ENCODE measurements at places on chromosomes 16 and 17.

GRCh38 chr16:67967958-67968399 is 458 bp downstream of the SLC12A4 start:
- no peak for DNase-seq

- DNase-seq, result no peak
Observed at GRCh38 chr16:1936945-1937479, 6.0 kb downstream of the MSRB1 start.

DNA sequence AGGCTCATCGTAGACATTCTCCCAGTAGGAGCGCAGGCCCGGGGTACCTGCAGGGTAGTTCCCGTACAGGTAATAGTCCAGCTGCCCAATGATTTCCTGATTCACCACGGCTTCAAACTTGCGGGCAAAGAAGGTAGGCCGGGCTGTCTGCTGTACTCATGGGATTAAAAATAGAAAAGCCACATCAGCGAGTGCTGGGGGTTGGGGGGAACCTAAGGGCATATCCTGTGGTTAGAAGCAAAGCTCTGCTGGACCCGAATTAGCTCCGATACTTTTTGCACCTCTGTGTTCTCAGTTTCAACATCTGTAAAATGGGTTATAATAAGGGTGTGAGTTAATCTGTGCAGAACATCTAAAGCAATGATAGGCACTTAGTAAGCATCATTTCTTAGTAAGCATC is 336.2 kb downstream of the XYLT1 start:
- no peak for DNase-seq

GRCh38 chr17:81636505-81637288 is at the start of the genes NPLOC4 and TSPAN10:
TSS of gene NPLOC4 (minus strand) at chr17:81637112. CDS start at chr17:81636930, 182 bp downstream.
TSS of gene TSPAN10 (plus strand) at chr17:81637196. CDS start at chr17:81642413, 5,217 bp downstream.
- peak; percentile 83 for DNase-seq

DNA sequence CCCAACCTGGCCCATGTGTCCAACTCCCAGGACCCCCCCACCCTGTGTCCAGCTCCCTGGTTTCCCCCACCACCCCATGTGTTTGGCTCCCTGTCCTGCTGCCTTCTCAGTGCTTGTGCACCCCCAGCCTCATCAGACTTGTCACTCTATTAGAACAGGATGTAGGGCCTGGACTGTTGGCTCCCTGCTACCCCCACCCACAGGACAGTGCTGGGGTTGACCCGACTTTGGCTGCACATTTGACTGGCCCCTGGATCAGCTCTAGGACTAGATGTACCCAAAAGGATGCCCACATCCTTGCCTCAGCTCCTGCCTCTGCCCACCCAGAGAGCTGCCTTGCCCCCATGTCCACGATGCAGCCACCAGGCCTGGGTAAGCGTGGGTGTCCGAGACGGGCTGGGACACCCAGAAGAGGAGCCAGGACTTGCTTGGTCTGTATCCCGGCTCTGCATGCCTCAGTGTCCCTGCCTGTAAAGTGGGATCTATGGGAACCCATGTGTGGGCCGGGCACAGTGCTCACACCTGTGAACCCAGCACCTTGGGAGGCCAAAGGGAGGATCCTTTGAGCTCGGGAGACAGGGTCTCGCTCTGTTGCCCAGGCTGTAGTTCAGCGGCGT is 1.5 kb upstream of the CCDC57 start:
- no peak for DNase-seq

DNA sequence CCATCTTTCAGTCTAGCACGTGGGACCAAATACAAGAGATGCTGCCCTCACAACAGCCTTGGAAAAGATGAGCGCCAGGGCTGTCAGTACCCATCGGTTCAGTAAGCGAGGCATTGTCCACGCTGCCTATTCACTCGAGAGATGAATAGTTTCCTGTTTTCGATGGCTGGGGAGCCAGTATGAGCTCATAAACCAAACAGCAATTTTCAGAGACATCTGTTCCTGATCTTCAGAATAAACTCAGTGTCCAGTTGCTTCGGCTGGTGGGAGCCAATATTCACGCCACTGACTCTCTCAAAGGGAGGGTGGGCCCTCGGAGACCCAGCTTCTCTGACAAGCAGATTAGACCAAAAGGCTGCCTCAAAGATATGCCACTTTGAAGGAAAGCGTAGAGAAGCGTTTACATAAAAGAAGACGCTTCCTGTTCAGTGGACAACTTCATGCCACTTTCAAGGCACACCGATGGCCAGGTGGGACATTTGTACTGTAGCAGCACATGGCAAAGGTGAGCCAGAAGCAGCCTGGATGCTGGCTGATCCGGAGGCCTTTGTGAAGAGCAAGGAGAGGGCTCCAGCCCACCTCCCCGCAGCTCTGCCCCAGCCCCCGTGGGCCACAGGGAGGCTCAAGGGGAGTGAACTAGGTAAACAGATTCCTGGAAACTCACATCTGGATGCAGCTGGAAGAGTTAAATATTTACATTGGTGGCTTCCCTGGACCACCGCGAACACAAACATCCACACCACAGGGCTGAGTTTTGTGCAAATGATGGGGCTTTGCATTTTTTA is 6.0 kb downstream of the TIMM22 start:
- no peak for DNase-seq

DNA sequence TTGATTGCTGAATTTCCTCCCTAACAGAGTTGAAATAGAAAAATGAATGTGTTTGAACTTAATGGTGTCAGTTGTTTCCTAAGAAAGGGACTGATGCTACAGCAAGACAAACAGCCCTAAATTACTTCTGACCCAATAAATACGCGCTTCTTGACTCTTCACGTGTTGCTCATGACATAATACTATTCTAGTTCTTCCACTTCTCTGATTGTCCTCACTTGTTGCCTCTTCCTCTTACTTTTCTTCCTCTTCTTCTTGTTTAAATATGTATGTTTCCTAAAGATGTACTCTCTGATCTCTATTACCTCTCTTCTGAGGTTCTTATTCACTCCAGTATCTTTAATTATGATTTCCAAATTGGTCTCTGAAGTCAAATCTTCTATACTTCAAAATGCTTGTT is 32.4 kb downstream of the RNF43 start:
- DNase-seq, result no peak

- no peak for DNase-seq
Observed at GRCh38 chr16:24753000-24753399, 23.5 kb downstream of the TNRC6A start.

DNA sequence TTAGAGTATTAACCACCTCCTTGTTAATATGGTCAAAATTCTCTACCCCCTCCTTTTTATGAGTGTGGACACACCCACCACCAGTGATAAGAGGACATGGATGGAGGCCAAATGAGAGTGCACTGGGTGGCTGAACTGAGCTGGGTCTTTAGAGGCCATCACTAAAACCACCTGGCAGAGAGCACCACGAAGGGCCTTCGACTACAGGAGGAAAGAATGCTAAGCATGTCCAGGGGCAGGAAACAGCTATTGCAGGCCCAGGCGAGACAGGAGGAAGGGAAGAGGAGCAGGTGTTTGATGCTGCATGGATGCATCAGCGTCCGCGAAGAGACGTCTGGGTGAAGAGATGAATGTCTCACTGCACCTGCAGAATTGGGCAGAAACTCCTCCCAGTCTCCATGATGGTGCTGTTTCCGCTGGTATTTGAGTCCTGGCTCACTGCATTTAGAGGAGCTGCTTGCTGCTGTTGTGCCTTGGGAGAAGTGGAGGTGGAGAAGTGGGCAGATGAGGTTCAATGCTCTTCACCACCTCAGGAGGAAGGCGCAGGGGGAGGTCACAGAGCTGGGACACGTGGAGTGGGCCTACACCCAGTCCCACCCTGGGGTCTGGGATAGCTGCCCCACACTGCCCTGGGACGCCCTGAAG is 33.2 kb downstream of the SPHK1 start:
- no peak for DNase-seq

DNA sequence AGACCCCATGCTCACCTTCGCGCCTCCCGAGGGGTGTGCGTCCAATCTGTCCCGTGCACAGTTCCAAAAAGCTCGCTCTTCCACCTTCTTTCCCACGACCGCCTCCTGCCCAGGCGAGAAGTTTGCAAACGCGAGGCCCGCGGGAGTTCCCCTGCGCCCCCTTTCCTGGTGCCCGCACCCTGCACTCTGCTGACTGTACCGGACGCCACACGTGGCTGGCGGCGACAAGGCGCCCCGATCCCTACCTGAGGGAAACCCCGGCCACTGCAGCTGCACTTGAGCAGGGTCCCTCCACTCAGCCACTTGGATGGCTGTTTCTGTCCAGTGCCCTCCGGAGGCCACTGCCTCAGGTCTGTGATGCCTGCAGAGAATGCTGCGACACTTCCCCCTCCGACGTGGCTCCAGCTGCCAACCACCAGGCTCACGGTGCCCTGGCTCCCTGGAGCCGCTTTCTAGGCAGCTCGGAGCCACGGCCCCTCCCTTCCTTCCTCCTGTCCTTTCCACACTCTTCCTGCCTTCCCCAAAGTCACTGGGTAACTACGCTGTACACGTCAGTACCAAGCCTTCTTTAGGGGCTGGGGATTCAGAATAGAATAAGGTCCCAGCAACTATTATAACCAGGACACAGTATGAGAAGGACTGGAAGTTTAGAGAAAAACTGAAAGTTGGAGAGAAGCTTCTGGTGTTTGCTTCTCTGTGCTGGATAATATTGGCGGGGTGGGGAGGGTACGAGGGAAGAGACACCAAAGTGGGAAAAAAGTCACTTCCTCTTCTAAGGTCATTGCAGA is at the start of gene MLKL:
Gene MLKL (minus strand): TSS at position 425 of the 788 bp plus-strand sequence. CDS start 5,105 bp downstream, outside the sequence.
- no peak for DNase-seq

- DNase-seq, result no peak
Observed at GRCh38 chr17:13973960-13974651, 95.2 kb upstream of the COX10 start.

- no peak for DNase-seq
Observed at GRCh38 chr17:2602597-2603017, 9.2 kb downstream of the PAFAH1B1 start.

DNA sequence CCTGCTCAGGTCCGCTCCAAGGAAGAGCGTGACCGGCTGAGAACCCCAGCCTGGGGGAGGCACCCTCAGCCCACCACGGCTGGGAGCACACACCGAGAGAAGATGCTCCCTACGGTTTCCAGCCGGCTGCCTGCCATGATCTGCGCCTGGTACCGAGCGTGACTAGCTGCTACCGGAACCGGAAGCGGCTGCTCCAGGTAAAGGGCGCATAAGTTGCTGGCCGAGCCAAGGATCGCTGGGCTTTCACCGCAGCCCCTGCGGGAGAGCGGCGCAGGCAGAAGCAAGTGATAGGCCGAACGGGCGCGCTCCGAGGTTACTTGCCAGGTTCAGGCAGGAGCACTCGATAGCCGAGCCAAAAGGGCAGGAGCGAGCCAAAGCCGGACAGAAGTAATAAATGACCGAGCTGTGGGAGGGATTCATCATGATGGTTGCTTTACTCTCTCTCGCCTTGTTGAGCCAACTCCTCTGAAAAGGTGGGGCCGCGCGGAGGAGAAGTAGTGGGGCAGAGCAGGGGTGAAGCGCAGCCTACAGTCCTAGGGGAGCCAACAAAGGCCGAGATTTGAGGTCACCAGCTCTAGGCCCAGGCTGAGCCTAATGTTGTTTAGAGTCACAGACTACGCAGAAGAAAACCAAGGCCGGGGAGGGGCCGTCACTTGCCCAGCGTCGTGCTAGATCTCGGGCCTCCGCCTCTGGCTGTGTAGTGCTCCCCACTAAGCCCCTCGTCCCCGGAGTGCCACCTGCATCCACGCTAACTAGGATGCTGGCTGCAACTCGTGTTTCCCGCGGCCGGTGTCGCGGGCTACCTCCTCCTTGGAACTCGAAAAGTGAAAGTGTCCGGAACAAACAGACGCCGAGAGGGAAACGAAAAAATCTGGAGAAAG is at the start of gene MRPS23:
Gene MRPS23 (minus strand): TSS at position 171 of the 881 bp plus-strand sequence. CDS start 34 bp downstream, at position 137.
- peak; percentile 99 for DNase-seq

GRCh38 chr16:84349862-84350684 is 18.3 kb upstream of the ATP2C2 start:
- no peak for DNase-seq

DNA sequence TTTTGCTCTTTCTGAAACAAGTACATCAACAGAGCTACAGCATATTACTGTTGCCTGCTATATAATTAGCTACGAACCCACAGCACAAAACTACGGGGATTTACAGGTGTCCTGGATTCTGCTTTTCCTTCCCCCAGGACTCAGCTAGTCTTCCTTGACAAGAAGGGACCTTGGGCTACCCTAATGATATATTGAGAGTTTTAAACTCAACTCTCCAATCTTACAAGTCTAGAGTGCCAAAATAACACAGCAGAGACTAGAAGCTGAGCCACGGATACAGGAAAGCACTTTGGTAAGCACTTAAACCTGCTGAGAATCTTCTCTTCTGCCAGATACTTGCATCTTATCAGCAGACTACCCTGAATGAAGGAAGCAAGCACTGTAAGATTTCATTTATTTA is 161.4 kb upstream of the C17orf78 start:
- DNase-seq, result no peak

DNA sequence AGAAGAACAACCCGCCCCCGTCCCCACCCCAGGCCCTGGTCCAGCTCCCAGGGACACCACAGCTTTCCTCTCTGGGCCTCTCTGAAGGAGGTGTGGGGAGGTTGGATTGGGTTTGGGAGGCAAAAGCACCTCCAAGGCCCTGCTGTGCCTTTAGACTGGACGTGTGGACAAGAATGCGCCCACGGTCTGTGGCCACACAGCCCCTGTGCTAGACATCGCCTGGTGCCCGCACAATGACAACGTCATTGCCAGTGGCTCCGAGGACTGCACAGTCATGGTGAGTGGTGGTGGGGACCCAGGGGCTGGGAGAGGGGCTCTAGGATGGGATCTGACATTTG is 3.0 kb downstream of the CORO1A start:
- no peak for DNase-seq

DNA sequence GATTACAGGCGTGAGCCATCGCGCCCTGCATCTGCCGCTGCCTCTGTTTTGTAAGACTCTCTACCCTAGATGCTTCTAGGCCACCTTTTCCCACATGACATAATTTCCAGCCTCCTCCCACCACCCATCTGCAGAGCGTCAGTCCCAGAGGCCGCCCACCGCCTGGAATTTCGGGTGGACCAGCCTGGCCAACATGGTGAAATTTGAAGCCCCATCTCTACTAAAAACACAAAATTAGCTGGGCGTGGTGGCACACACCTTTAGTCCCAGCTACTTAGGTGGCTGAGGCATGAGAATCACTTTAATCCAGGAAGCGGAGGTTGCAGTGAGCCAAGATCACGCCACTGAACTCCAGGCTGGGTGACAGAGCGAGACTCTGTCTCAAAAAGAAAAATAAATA is 5.1 kb upstream of the CIBAR2 start:
- no peak for DNase-seq

Measured in NCI-H1436 (cell line).